NCI-H1436 (cell line): ENCODE measurements at places on chromosomes 7 and 10.

DNA sequence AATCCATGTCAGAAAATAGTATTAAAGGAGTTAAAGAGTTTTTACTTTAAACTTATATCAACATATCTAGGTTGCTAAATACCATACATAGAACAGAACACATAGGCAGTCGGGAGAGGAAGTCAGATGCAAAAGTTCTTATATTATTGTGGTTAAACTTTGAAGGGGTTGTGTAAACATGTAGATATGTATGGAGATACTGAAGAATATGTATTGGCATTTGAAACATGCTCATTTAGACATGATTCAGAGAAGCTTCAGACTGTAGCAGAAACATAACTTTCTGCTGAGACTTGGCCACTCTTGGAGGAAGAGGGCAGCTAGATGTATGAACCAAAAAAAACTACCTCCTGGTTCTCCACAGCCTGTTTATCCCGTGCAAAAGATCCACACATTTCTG lies 103.5 kb upstream of the FERD3L start:
- DNase-seq: no peak

GRCh38 chr10:6130848-6131470 lies 42.1 kb downstream of the RBM17 start:
- DNase-seq: no peak

GRCh38 chr7:158987691-158988090 lies 131.3 kb downstream of the DYNC2I1 start:
- DNase-seq: no peak

- DNase-seq: no peak
These were observed 17.6 kb downstream of the NUP205 start for GRCh38 chr7:135575296-135575695.

- DNase-seq: no peak
These were observed 183.0 kb downstream of the THSD7A start for GRCh38 chr7:11648980-11649379.

DNA sequence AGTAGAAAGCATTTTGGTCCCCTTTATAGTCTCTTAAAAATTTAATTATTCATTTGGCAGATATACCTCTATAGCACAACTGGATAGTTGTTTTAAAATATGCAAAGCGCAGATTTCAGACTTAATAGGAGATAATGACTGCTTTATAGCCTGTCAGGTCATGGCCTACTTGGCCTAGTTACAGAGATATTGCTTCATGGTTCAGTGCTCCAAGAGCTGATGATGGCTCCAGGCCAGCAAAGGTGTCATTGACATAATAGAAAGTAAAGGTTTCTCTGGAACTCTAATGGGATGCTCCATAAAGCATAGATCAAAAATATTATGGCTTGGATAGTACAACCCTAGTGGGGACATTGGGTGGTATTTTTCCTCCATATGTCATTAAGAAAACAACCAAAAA lies 285.7 kb downstream of the NXPH1 start:
- DNase-seq: no peak

- DNase-seq: no peak
These were observed 49.2 kb downstream of the CUL2 start for GRCh38 chr10:35040760-35041501.

DNA sequence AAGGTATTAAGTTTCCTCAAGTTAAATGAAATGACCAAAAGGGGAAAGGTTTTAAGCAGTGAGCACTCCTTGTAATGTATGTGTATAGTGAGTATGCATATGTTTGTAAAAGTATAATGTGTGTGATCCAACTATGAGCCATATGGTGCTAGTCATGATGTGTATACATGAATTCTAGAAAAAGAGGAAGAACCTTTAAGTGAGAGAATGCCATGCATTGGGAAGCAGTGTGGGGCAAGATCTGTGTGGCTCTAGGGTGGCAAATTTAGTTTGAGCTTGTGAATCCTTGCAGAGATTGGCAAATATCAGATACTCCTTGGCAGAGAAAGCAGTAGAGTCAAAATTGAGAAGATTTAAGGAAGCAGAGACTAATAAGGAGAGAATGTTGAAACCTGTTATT lies 435.0 kb downstream of the AUTS2 start:
- no peak for DNase-seq

- no peak for DNase-seq
These were observed 979 bp upstream of the NODAL start for GRCh38 chr10:70442332-70442988.

GRCh38 chr10:111004016-111004415 lies 72.8 kb upstream of the ADRA2A start:
- DNase-seq: no peak

DNA sequence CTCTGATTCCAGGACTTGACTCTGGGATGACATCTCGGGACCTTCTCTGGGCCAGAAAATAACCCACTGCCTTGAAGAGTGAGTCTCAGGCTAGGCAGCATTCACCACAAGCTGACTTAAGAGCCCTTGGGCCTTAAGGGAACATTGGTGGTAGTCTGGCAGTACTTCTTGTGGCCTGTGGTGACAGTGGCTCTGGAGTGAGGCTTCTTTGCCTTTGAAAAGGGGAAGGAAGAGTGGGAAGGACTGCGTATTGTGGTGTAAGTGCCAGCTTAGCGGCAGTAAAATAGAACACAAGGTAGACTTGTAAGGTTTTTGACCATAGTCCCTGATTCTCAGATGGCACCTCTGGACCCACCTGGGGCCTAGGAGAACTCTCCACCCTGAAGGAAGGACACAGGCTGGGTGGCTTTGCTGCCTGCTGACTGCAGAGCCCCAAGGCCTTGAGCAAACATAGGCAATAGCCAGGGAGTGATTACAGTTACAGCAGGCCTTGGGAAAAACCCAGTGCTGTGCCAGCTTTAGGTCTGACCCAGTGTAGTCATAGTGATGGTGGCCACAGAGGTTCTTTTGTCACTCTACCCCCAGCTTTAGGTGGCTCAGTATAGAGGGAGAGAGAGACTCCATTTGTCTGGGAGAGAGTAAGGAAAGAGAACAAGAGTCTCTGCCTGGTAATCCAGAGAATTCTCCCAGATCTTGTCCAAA lies 483.9 kb downstream of the SH2D4B start:
- no peak for DNase-seq
